CD4-positive, alpha-beta T cell treated with Interleukin-21 for 1 hour (primary cell): ENCODE measurements at places on chromosomes 12 and 14.

DNA sequence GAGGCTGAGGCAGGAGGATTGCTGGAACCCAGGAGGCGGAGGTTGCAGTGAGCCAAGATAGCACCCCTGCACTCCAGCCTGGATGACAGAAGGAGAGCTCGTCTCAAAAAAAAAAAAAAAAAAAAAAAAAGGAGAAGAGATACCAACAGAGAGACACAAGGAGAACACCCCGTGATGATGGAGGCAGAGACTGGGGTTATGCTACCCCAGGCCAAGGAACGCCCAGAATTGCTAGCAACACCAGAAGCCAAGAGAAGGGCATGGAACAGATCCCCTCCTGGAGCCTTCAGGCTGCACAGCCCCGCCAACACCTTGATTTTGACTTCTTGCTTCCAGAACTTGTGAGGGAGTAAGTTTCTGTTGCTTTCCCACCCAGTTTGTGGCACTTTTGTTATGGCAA is 148.0 kb upstream of the FOXN3 start:
- DNase-seq, result no peak

DNA sequence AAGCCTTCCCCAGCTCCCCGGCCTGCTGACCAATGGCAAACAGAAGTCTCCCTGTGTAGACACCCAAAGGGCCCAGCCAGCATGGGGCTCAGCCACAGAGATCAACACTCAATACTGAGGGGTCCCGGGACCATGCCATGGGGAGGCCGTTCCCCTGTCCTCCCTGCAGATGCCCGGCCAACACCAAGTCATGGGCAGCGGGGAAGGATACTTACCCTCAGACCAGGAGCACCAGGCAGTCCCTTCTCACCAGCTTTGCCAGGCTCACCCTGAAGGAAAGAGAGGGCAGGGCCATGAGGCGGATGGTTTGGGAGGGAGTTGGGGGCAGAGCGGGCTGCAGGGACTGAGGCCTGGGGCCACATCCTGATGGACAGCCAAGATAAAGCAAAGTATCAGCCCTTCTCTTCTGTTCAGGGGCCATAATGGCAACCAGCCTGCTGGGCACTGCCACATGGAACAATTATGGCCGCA is 19.9 kb downstream of the COL2A1 start:
- DNase-seq, result no peak

GRCh38 chr12:123894823-123895345 is 77.7 kb downstream of the CCDC92 start:
- DNase-seq, result no peak

- no peak for DNase-seq
Measured at GRCh38 chr14:54676812-54677708, 110.1 kb downstream of the SAMD4A start.

DNA sequence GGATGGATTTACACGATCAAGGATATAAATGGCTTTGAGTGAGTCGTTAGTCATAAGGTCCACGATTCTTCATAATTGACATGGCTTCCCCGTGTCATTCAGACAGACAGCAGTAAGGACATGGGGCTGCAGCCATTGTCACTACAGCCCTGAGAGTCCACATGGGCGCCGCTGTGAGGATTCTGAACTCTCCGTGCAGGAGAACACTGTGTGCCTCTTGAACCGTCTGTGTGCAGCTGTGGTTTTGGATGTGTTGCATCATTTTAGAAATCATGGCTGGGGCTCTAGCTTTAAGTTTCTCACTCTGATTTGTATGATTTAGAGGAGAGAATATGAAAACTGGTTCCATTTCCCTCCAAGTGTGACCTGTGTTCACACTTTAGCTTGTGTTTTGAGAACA is 47.2 kb downstream of the NPAS3 start:
- DNase-seq, result no peak

GRCh38 chr14:70002589-70003346 is 123.6 kb downstream of the SMOC1 start:
- no peak for DNase-seq

DNA sequence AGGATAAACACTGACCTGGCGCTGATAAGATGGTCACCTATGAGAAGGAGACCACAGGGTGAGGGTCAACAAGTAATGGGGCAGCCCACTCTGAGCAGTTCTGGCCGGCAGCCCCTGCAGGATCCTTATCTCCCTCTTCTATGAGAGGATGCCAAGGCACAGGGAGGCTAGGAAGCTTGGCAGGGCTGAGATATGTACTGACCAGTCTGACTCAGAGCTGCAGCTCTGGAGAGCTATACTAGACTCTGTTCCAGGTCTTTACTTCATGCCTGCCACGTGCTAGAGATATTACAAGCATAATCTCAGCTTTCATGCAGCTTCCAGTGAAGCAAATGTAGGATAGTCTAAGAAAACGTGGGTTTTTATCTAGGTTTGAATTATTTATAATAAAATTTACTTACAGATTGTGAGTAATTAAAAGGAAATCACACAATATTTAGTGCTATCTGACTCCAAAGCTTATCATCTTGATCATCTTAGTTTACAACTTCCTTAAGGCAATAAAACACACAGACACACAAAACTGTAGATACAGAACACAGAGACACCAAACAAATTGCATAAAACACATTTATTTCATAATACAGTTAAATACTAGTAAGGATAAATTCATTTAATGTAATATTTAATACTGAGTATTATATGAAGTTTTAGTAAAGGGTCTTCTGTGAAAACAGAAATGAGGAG is 32.3 kb downstream of the GIT2 start:
- no peak for DNase-seq

DNA sequence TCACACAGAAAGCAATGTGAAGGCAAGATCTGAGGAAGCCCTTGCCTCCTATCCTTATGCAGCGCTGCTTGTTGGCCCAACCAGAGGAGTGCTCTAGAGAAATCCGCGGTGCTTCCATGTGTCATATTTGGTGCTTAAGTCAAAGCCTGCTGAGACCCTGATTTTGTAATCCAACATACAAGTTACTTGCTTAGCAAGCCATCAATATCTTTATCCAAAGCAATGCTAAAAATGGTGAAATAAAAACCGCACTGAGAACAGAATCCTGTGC is 250.0 kb downstream of the MED13L start:
- no peak for DNase-seq

- DNase-seq, result peak; percentile 16
Measured at GRCh38 chr14:58353516-58354299, 42.0 kb upstream of the TOMM20L start.

DNA sequence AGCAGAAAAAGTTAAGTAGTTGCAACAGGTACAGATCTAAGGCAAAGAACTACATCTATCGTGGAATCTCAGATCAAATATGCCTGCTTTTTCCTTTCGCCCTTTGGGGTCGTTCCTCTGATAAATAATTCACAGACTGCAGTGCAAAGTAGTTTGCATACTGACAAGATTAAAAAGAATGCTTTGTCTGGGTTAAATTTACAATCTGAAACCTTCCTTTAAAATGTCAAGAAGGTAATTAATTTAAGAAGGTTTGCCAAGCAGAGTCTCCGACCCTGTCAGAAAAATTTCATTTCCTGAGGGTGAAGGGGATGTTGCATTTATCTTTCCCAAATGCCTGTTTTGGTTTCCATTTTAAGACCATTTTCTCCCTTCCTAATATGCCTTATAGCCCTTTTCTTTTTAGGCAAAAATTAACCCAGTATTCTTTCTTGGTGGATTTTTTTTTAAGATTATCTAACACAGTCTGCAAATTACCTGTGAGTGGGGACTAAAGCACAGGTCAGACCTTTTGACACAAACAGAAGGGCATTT is 406.9 kb downstream of the LRIG3 start:
- DNase-seq, result no peak

DNA sequence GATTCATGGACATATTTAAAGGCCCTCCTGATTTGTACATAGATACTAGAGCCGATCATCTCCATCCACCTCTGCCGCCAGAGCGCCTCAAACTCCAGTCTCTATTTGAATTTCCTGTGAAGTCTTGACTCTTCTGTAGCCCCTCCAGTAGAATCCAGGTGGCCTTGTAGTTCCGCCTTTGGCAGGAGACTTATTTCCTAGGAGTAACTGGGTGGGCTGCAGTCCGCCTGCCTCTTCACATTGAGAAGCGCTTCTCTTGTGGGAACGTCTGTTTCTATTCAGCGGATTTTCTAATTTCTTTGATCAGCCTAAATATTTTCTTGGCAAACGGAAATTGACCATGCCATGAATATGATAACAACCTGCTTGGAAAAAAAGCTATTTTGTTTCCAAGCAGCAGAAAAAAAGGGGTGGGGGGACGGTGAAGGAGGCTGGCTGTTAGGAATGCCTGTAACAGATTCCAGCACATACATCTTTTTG is 9.0 kb upstream of the SIX1 start:
- no peak for DNase-seq

DNA sequence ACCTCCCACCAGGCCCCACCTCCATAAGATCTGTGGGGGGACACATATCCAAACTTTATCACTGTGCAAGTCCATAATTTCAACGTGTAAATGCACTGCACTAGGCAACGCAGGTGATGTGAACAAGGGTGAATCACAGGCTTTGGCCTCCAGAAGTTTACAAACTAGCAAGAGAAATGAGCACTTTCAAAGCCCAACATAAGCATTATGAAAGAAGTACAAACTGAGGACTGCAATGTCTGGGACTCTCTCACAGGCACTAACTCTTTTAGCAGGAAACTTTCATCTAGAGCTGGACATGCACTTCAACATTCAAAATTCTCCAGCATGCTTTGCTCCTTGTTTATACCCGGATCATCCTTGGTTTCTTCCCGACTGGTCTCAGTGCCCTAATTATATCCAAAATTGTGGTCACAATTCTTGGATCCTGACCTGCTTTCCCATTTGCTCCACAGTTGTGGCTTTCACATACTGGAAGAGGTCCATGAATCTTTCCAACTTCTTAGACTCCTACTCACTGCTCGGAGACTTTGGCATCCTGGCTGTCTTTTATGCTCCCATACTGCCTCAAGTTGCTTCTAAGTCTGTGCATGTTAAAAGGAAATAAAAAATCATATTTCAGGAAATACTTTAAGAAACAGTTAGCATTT is 44.9 kb upstream of the STRAP start:
- no peak for DNase-seq

- DNase-seq, result no peak
Measured at GRCh38 chr14:36971263-36971855, 201.0 kb downstream of the SLC25A21 start.

- no peak for DNase-seq
Measured at GRCh38 chr14:37796703-37797416, 201.4 kb downstream of the TTC6 start.

DNA sequence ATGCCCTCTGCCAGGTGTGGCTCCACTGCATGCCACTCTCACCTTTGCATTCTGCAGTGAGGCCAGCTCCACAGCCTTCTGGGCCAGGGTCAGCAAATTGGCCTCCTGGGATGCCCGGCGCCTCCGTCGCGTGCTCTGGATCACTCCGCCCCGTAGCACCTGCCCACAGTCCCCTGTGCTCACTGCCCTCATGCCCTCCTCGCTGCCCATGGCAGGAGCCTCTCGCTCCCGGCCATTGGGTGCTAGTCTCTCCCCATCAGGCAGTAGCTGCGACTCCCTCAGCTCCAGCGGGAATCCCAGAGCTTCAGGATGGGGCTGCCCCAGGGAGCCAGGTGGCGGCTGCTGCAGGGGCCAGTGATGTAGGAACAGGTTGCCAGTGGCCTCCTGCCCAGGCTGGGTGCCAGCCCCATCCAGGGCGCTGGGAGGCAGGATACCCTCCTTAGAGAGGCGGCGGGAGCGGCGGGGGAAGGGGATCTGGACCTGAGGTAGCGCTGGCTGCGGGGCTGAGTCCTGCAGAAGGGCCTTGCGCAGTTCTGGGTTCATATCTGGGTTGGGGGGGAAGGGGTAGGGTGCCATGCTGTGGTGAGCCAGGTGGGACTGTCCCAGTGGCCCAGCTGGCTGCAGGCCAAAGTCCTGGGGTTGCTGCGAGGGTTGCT is 24.5 kb upstream of the PNMA1 start:
- no peak for DNase-seq

DNA sequence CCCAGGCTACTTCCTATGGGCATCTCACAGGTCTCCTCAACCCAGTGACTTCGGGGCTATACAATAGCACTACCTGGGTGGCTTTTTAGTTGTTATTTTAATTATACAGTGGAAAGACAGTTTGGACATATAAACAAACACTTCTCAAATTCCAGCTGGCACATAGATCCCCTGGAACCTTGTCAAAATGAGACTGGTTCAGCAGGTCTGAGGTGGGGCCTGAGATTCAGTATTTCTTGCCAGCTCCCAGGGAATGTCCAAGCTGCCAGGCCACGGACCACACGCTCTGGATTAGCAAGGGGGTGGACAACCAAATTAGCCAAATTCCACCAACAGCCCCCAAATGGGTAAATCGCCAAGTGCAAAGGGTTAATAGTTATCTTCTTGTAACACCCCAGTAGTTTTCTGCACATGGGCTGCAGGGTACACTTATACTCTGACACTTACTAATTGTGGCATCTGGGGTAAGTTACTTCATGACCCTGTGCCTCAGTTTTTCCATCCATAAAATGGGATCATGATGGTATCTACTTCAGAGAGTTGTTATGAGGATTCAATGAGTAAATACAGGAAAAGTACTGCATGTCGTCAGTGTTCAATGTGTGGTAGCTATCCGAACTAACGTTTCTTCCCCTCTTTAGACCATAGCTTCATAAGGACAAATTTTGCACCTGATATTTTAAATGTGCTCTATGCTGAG is 789.4 kb upstream of the TBX3 start:
- no peak for DNase-seq

DNA sequence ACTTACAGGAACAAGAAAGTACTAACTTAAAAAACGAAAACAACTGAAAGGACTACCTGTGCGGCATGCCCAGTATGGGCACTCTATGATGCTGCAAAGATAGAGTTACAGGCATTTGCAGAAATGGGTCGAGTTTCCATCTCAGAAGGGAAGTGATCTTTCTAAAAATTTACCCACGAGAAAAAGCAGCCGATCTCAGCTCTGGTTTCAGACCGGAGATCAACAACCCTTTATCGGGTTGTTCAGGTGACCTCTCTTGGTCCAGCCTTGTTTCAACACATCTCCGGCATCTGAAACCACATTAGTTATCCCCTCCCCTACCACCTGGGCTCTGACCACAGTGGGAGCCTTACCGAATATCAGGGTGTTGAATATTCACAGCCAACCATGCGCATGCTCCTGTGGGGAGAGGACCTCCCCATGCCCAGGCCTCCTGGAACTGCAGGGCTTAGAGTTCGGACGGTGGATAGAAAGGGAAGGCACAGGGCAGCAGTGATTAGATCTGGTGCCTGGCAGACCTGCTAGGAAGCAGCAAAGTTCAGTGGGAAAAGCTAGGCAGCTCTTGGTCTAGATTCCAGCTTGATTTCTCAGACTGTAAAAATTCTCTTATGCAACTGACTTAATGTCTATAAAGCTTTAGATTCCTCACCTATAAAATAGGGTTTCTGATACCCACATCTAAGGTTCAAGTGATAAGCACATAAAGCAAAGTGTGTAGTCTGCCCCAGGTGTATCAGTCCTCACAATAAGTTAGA is 906.0 kb downstream of the VRK1 start:
- DNase-seq, result peak; percentile 62
